ENCODE measurements at places on chromosomes 7 and 10.

DNA sequence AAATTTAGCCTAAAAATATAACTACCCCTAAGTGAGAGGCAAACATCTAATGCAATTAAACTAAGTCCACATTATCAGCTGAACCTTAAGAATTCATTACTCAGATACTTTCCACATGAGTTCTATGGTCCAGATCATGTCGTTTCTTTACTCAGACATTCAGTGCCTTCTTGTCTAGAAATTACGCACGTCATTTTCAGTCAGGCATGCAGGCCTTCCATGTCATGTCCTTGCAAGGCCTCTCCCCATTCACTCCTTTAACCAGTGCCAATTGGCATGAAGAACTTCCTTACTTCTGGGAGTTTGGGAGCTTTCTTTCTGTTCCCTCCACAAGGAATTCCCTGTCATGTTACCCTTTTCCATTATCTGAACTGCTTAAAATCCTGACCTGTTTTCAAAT is 118.8 kb downstream of the NRP1 start:
- no peak for DNase-seq

GRCh38 chr10:101841826-101842225 is 1.8 kb downstream of the KCNIP2 start:
- no peak for DNase-seq

DNA sequence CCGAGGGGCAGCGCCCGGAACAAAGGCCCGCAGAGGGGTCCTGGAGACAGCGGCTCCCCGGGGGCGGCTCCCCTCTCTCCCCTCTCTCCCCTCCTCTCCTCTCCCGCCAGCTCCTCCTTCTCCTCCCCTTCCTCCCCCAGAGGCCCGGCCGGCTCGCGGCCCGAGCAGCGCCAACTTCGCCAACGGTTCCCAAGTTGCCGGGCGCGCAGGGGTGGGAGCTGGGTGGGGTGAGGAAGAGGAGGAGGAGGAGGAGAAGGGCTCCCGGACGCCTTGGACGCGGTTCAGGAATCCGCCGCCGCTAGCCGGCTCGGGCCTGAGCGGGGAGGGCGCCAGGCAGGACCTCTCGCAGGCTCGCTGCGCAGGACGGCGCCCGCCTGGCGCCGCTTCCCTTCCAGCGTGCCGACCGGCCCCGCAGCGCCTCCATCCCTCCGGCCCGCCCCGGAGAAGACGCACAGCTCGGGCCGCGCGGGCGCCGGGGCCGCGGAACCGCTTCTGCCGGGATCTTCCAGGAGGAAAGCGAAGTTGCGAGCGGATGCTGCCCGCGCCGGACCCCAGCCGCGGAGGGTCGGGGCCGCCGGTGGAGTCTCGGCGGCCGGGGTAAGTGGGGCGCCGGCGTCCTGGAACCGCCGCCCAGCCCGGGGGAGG is at the start of gene CHST3:
TSS of gene CHST3 (plus strand) at position 298 of the 645 bp plus-strand sequence. CDS start 41,448 bp downstream, outside the sequence.
- peak; percentile 51 for DNase-seq

- DNase-seq, result no peak
These were observed 6.5 kb downstream of the CABCOCO1 start for GRCh38 chr10:61669161-61669725.

- peak; percentile 55 for DNase-seq
These were observed 156.0 kb downstream of the SEMA3D start for GRCh38 chr7:85030893-85031292.

GRCh38 chr7:27173511-27173955 is 587 bp downstream of the HOXA10 start:
- no peak for DNase-seq

DNA sequence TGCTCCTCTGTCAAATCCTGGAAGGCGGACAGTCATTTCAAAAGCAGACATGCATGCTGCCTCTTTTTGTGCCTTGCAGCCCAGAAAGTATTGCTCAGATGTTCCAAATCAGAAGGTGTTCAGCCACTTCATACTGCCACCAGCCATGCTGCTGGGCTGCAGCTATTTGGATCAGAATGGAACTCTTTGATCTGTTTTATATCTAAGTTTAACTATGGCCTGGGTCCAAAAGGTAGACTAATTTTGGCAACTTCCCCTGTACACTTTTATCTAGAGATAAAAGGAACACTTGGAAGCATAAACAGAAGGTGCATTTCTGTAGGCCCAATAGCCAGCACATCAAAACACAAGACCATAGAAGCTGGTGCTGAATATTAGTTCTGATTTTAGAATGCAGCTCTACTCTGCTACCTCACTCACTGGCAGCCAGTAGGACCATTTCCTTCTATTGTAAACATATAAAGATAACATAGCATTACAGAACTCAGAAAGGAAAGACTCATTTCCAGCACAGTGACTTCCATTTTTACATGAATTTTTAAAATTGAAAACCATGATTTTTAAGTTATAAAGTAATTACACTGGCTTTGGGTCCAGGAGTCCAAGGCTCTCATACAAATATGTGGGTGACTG is 143.1 kb upstream of the CAV2 start:
- no peak for DNase-seq

DNA sequence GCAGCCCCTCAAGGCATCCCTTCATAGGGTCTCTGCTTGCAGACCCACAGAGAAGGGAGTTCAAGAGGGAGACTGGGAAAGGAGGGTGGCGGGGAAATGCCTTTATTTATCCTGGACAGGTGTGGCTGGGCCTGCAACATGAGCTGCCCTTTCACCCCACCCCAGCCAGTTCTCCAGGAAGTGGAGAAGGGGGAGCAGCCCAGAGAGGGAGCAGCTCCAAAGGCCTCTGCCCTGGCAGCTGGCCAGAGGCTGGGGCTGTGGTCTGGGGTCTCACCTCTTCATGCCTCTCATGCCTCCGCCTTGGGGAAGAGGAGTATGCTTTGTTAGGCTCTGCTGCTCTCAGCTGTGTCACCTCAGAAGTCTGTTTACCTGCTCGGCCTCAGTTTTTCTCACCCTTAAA is 3.1 kb downstream of the LDB3 start:
- no peak for DNase-seq

GRCh38 chr7:35495377-35495776 is 199.6 kb downstream of the HERPUD2 start:
- DNase-seq, result no peak

GRCh38 chr10:91652364-91652763 is 19.5 kb upstream of the PPP1R3C start:
- peak; percentile 94 for DNase-seq

Measured in AG08395 (cell line).